ENCODE measurements at places on chromosomes 11 and 22.

- DNase-seq: no peak
Measured at GRCh38 chr11:95058621-95059020, 8.1 kb upstream of the SRSF8 start.

GRCh38 chr11:967995-968751 is 42.5 kb downstream of the AP2A2 start:
- no peak for DNase-seq

DNA sequence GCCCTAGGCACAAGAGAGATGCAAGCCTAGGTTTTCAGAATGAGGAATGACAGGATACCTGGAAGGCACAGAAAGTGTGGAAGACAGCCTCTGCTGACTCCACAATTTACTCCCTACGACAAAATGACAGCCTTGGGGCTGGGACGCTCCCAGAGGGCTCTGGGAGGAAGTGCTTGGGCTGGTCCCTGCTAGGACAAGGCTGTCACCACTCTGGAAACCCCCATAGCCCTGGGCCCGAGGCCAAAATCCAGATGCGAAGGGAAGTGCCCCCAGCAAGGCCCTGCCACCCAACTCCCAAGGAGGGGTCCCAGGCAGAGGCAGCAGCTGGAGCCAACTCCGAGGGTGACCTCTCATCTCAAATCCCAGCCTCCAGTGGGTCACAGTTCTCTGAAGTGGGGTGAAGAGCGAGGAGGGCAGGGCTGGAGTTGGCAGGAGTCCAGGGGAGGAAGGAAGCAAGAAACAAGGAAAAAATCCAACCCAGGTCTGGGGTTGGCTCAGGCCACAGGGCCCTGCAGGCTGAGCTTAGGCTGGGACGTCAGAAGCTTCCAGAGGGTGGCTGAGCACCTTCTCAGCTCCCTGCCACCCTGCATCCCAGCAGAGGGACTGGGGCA is 6.3 kb upstream of the CDC42EP2 start:
- no peak for DNase-seq

DNA sequence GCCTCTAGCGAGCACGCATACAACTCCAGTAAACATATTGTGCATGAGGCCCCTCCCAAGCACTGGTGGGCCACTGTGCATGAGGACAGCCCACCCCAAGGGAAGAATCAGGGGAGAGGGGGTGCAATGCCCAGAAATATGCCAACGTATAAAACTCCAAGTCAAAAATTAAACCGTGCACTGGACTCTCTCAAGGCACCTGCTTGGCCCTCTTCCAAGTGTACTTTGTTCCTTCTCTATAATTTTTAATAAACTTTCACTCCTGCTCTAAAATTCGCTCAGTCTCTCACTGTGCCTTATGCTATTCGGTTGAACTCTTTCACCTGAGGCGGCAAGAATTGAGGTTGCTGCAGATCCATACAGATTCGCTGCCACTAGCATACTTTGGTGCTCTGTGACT is 465.3 kb upstream of the TENM4 start:
- DNase-seq: no peak

DNA sequence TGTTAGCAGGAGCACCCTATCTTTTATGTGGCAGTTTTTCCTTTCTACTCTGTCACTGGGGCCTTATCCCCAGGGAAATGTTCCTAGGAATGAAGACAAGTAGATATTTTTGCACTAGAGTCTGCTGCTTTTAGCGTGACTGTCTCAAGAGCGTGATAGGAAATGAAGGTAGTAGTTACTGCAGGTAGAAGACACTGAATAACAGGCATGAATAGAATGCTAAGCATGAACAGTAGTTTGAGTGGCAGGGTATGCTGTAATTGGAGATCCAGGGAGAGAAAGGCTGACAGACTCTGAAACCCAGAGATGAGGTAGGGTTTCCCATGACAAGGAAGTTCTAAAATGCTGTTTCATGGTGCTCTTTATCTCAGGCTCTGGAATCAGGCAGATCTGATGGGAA is 475.1 kb downstream of the NELL1 start:
- no peak for DNase-seq

DNA sequence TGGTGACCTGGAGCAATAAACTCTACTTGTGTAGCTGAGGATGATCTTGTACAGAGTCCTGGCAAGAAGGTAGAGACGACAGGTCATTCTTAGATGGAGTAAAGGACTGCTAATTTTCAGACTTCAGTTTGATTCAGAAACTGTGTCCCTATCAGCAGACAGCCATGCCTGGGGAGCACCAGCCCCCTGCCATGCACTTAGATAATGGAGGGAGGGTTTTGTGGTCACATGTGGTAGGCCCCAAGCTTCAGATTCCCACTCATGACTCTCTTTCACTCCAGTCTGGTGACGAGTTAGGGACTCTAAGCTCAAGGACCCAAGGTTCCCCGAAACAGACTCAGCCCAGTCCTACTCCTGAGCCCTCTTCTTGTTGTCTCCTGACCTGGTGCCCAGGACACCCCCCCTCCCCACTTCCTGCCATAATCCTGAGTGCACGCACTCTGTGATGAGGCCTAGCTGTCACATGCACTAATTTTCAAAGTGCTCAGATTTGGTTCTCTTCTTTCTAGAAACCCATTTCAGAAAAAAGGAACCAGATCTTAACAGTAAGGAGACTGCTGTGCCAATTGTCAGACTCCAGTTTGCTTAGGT is 10.2 kb upstream of the AMPD3 start:
- no peak for DNase-seq

DNA sequence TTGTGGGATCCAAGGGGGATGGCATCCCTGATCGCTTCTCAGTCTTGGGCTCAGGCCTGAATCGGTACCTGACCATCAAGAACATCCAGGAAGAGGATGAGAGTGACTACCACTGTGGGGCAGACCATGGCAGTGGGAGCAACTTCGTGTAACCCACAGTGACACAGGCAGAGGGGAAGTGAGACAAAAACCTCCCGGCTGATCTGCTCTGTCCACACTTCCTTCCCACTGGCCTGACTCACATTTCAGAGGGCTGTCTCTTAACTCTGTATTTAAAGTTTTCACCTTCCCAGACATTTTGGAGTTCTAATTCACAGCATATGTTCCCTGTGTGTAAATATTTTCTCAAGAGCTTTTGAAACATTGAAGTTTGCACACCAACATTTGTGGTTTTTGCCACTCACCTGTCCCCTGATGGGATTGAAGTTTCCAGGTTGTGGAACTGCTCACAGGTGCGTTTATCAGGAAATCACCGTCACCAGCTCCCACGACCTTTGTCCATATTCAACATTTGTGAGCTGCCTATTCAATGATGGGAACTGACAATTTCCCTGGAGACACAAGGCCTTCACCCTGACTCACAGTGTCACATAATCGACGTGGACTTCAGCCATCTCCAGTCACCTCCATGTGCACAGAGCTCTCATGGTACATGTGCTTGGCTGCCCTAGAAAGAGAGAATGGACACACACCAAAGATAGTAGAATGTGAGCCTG is 99.2 kb downstream of the VPREB1 start:
- DNase-seq: no peak

- no peak for DNase-seq
Measured at GRCh38 chr11:8111636-8112035, 30.6 kb downstream of the TUB start.

DNA sequence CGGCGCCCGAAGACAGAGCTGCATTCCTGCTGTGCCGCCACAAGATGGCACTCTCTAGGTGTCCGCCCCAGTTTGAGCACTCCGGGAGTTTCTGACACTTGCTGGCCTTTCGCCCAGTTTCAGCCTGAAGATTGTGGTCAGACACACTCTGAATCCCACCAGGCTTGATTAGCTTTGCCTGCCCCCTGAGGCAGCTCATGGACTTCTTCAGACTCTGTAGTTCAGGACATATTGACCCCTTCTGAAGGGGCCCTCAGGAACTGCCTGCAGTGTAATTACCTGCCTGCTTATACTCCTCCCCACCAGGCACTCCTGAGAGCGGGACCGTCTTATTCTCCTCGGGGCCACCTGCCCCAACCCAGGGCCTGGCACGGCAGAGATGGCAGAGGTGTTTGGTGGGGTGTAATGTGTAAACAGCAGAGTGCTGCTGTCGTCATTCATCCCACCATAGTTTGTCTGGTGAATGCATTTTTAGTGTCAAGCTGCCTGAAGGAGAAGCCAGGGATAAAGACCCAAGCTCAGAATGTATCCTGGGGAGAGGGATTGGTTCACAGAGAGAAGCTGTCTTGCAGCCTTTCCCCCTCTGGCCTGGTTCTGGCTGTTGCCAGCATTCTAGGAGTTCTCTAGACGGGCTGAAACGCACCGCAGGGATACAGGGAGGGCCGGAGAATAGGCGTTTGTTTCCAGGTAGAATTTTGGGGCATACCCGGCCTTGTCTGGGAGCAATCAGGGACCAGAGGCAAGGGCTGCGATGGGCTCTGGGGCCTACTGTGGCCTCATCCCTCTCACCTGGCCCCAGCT is 46.4 kb downstream of the EIF3F start:
- DNase-seq: peak; percentile 86

DNA sequence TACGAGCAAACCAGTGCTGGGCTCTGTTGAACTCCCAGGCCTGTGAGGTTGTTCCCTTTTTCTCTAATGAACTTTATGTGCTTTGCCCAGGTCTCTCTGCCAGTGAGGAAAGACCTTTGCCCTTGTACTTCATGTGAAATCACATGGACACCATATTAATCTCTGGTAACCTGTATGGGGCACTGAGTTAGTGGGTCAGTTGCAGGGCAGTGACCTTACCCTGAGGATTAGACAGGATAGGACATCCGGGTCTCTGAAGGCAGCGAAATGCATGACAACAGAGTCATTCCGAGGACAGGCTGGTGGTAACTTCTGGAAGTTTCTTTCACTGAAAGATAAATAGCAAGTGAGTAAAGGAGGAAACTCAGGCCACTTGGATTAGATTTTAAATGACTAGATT is 93.7 kb downstream of the ZBTB16 start:
- DNase-seq: no peak

GRCh38 chr11:85236211-85236610 is 390.9 kb downstream of the DLG2 start:
- DNase-seq: no peak

DNA sequence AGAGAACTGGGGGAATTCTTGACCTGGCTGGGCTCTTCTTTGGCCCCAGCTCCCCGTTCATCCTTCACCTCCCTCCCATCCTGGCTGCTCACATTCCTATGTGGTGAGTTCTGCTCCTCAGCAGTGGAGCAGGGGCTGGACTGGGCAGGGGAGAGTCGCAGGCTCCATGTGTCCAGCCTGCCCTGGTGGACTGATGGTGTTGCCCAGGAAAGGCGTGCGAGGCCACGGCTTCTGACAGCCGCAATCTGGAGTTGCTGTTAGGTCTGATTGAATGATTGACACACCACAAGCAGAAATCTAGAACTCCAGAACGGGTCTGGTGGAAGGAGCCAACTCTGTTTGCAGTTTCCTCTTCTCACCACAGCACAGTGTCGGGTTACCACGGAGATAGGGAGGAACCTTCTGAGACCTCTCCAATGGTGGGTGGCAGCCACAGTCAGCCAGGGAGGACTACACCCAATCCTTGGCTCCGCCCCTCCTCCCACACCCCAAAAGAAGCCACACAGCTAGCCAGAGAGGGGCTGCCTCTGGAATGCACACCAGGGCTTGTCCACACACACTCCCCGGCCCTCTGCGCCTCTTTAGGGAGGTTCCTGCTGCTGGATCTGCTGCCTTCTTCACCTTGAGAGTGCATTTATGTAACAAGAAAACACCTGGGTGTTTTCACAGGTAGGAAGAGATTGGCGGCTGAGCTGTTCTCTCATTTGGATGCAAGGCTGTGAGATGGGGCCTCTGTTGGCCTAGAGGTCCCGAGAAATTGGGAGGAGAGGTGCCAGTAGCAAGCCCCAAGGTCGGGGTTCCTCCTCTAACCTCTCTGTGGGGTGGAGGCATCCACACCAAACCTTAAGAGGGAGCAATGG is 56.4 kb upstream of the CD44 start:
- peak; percentile 24 for DNase-seq

DNA sequence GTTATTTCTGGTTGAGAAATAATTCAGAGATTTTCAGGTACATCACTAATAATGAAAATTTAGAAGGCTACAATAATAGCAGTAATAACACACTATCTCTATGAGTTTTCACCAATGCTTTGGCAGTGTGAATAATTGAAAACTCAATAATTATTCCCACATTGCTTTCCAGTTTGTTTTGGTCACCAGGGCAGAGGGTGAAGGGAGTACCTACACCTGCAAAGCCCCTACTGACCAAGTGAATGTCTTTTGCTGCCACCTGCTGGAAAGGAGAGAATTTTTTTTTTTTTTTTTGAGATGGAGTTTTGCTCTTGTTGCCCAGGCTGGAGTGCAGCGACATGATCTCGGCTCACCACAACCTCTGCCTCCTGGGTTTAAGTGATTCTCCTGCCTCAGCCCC is 3.2 kb downstream of the NELL1 start:
- DNase-seq: peak; percentile 41

- DNase-seq: no peak
Measured at GRCh38 chr22:26471522-26471921, 12.1 kb downstream of the HPS4 start.

GRCh38 chr22:19039796-19040280 is 82.4 kb downstream of the DGCR2 start:
- DNase-seq: no peak

DNA sequence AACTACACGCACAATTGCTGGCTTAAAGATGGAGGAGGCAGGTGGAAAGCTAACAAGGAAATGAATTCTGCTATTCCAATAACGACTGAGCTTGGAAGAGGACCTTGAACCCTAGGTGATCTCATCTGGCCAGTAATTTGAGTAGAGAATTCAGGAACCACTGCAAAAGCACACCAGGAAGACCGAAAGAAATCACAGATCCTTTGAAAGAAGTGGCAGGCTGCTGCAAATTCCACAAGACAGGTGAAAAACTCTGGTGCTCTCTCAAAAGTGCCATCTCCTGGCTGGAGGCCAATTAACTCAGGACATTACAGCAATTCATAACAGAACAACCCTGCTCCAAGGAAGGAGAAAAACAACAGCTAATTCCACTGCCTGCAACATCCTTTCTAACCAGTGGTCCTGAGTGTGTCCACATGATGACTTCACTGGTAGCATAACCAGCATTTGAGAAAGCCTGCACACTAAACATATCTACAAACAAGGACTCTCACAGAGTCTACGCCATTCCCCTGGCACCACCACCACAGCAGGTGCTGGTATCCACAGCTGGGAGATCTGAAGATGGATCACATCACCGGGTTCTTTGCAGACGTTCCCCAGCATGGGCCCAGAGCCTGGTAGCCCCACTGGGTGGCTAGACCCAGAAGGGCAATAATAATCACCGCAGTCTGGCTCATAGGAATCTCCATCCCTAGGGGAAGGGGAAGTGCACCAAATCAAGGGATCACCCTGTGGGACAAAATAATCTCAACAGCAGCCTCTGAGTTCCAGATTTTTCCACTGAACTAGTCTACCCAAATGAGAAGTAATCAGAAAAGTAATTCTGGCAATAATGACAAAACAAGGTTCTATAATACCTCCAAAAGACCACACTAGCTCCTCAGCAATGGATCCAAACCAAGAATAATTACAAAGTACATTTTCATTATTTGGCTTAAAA is 44.9 kb upstream of the CLTCL1 start:
- DNase-seq: no peak

GRCh38 chr11:88266919-88267318 is 70.6 kb downstream of the CTSC start:
- no peak for DNase-seq

GRCh38 chr11:43497144-43497543 is 138.4 kb downstream of the TTC17 start:
- no peak for DNase-seq

All from neural progenitor cell (in vitro differentiated cells).